ENCODE measurements at places on chromosomes 5 and 9.

DNA sequence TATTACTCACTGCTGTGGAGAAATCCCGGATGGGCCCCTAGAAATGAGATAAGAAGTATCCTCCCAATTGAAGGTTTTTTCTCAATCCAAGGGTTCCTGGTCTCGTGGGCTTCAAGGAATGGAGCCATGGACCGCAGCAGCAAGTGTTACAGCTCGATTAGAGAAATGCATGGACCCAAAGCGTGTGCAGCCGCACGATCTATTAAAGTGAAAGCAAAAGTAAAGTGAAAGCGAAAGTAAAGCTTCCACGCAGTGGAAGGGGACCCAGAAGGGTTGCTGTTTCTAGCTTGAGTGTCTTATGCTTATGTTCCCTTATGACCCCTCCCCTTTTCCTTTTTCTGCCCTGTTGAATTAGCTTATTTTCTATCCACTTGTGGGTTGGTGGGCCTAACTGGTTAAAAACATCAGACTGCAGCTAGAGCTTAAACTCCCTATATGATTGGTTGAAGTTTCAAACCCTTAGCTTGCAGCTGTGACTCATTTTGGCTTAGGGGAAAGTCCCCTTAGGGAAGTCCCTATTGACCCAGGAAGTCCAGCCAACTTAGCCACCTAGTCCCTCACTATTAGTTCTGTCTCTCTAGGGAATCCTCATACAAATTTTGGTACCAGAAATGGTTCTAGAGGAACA, 1111.8 kb downstream of the TAF11L14 start:
- DNase-seq = no peak

- no peak for DNase-seq
Observed at GRCh38 chr9:6978591-6978990, 220.8 kb downstream of the KDM4C start.

GRCh38 chr5:125525356-125525755, 778.9 kb upstream of the ZNF608 start:
- no peak for DNase-seq

- DNase-seq = no peak
Observed at GRCh38 chr5:116225281-116225922, 140.6 kb downstream of the COMMD10 start.

GRCh38 chr5:10652151-10652550, 88.3 kb downstream of the ANKRD33B start:
- no peak for DNase-seq

DNA sequence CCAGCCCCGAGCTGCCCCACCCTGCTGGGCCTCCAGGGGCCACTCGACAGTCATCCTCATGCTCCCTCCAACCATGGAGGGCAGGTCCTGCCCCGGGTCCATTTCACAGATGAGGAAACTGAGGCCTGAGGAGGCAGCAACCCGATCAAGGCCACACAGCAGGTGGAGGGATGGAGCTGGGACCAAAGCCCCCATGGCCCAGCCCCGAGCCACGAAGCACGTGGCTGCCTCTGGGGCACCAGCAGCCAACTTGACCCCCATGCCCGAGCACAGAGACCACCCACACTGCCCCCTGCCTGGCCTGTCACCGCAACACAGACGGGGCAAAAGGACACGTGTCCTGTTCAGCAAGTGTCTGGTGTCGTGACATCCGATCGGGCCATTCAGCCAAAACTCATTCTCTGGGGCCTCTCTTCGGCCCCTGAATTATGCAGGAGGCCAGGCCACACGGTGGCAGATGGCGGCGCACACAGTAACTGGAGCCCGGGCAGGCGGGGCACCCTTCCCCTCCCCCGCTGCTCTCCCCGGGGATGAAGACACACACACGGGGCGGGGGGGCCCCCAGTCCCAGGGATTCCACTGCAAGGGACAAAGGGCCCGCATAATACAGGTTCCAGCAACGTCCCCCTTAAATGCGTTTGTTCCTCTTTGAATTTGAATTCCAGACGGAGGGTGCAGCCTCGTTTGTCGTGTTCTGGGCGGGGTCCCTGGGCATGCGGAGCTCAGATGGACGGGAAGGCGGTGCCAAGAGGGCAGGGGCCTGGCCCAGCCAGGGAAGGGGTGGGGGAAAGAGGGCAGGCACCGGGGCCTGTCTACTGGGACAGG, 29.4 kb upstream of the TMEM250 start:
- DNase-seq = no peak

GRCh38 chr5:87099291-87099839, 168.3 kb upstream of the RASA1 start:
- DNase-seq = no peak

GRCh38 chr9:125747053-125747764, at the start of gene PBX3:
PBX3 (plus strand) TSS chr9:125747373.
- DNase-seq = peak; percentile 65

GRCh38 chr5:64884541-64884940, 115.8 kb downstream of the CWC27 start:
- no peak for DNase-seq

DNA sequence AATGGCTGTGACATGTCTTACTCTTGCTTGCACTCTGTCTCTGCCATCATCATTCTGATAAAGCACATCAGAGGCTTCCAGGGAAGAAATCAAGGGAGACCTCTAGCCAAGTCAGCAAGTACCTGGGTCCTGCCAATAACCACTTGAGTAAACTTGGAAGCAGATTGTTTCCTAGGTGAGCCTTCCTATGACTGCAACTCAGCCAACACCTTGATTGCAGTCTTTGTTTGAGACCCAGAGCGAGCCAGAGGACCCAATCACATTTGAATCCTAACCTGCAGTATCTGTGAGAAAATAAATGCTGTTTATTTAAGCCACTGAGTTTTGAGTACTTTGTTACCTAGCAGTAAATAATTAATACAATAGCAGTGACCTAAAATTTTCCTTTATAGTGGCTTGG, 356.8 kb upstream of the CHD1 start:
- peak; percentile 13 for DNase-seq

DNA sequence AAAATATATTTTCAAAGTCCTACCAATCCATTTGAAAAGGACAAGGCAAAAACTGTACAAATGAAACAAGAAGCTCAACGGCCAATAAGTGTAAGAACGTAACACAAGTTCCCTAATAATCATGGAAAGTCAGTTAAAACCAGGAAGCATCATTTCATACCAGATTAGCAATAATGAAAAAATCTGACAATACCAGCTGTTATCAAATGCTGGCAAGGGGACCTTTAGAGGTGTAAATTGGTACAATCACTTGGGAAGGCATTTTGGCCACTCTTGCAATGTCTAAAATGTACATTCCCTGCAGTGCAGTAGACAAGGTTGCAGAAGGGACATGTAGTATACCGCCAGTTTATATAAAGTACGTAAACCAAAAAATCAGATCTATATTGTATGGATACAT, 10.1 kb upstream of the SEMA5A start:
- DNase-seq = no peak

DNA sequence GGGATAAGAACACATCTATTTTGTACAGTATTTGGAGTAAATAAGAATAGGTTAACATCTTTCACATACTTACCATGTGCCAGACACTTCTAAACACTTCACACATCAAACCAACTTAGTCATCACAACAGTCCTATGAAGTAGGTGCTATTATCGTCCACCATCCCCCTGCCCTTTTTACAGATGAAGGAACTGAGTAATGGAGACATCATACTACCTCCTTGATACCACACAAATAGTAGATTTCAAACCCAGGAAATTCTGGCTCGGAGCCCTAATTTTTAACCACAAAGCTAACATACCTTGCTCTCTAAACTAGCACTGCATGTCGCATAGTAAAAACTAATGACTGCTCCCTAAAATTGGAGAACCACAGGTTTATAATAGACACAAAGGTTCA, 4.2 kb upstream of the ZNF366 start:
- no peak for DNase-seq

- no peak for DNase-seq
Observed at GRCh38 chr5:121707178-121707577, 144.5 kb upstream of the FTMT start.

- DNase-seq = peak; percentile 8
Observed at GRCh38 chr5:176167800-176168199, 70.4 kb upstream of the SIMC1 start.

- DNase-seq = no peak
Observed at GRCh38 chr9:120873512-120873911, 3.5 kb downstream of the PHF19 start.

DNA sequence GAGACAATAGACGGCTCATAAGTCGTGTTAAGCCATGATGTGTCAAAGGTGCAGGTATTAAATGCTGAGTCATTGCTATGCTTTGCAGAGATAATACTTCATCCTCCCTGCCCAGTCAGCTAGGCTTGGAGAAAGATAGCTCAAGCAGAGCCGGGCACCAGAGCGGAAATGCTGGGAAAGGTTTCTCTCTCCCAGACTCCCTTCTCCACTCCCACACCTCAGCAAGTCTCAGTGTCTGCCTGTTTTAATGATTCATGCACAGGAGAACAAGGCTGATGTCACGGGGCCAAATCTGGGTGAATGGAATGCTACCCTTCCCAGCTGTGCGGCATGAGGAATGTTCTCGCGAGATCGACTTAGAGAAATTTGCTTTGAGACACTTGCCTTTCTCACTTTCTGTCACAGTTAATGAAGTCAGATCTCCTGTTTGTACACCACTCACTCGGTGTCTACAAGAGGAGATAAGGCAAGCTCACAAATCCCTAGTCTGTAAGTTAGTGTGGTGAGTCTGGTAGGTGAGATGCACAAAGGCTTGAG, 204.4 kb downstream of the EFNA5 start:
- peak; percentile 17 for DNase-seq

DNA sequence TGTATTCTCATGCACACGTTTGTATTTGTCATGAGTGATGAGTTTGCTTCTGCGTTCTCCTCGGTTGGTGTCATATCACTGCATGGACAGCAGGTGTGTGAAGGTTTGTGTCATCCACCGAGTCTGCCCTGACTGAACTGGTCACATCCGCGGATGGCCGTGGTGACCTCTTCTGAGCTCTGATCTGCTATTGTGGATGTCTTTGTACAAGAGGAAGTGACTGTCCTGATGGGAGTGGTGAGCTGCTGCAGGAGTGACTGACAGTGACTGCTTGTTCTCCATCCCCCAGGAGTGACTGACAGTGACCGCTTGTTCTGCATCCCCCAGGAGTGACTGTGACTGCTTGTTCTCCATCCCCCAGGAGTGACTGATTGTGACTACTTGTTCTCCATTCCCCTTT, 69.9 kb downstream of the EHMT1 start:
- no peak for DNase-seq

- DNase-seq = no peak
Observed at GRCh38 chr5:124074500-124074899, 562.5 kb downstream of the CSNK1G3 start.

GRCh38 chr9:93953496-93954433, 1.4 kb downstream of the BARX1 start:
- DNase-seq = no peak

- no peak for DNase-seq
Observed at GRCh38 chr9:95005278-95006143, 279.0 kb downstream of the AOPEP start.

DNA sequence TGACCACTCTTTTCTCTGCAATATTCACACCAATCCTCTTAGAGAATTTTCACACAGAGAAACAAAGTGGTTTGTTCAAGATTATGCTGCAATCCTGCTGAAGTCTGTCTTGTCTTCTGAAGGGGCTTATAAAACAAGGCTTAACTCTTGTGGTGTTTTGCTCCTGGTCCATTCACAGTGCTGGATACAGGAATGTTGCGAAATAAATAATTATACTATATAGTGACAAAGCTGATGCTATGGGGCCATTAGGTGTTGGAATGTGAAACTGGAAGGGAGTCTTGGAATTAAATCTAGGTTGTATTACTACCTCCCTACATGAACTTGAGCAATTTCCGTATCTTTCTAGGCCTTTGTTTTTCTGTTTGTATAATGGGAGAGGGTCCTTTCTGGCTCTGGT, 170.2 kb downstream of the TRIM32 start:
- DNase-seq = no peak

DNA sequence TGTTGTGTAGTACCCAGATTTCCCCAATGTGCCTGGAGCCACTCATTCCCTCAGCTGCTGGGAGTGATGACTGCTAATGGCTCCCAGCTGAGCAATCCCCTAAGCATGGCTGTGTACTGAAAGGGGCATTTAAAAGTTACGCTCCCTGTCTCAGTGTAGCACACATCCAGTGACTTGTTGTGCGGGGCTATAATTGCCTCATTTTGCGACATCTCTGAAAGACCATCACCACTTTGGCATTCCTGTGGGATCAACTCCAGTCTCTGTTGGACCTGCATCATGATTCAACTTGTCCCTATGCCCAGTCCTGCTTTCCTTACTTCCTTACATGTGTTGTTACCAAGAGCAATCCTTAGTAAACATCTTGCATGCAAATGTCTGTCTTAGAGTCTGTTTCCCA, 201.2 kb upstream of the MPDZ start:
- no peak for DNase-seq

DNA sequence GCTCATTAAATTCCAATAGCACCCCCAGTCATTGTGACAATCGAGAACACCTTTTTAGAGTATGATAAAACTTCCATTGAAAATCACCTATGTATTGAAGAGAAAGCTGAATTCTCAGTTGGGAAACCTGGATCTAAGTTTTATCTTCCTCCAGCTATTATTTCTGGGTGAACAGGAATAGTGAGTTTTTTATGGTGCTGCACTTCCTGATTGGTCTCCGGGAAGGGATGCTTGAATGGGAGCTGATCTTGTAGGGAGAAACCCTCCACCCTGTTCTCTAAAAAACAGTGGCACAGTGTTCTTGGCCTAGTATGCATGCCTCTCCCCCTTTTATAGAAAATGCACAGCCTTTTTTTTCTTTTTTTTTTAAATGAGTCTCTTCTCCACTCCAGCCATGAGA, 112.2 kb downstream of the ACTBL2 start:
- DNase-seq = no peak

DNA sequence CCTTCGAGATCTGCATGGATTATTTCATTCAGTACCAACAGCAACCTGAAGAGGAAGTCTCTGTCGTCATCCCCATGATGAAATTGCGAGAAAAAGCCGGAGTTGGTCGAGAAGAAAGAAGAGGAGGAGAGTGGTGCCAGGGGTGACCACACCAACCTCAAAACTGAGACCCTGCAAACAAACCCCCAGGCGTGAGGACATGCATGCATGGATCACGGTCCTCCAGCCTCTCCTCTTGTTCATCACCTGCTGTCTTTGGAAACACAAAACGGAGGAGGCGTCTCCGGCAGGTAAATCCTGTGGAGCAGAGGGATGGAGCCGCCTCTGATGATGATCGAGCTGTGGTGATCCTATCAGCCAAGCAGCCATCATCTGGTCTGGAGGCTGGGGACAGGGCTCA, 114.4 kb upstream of the IRX2 start:
- DNase-seq = no peak

GRCh38 chr5:179393078-179393477, 47.8 kb upstream of the ADAMTS2 start:
- no peak for DNase-seq

DNA sequence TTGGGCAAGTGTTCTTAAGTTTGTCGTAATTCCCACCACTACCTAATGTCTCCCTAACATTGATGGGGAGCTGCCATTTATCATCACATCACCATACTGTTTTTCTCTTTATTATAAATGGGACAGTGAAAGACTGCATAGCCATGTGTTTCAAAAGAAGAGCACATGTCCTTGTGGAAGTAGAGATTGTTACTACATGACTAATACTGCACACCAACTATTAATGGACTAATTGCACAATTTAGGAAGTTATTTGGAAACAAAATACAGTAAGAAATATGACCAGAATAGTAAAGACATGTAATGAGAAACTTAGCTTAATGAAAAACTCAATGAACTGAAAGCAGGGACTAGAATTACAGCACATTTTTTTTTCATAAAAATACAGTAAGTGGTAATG, 12.0 kb upstream of the ELOVL7 start:
- DNase-seq = no peak

Data from body of pancreas (tissue), 4 donors.